Activated T-helper 1 cell treated with anti-CD3 and anti-CD28 coated beads, Interleukin-2, amount 50 U/mL, for 16 hours (primary cell): ENCODE measurements at places on chromosomes 7 and 10.

GRCh38 chr10:117554241-117554814 lies 11.8 kb downstream of the EMX2 start:
- no peak for DNase-seq

- DNase-seq, result no peak
Measured at GRCh38 chr10:62912086-62912485, 95.9 kb upstream of the EGR2 start.

DNA sequence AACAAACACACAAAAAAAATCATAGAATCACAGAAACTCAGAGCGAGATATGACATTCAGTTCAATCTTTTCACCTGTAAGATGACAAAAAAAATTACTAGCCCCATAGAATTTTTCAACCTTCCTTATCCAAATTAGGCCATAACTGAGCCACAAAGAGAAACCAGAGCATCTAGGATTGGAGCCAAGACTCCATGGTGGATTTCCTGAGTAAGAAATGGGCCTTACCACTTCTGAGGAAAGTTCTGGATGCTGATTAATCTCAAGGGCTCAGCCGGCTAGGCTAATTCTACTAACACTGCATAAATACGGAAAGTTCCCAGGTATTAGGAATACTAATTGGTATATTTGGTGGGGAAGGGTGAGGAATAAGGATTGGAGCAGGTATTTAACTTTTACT lies 16.8 kb downstream of the LIPM start:
- no peak for DNase-seq

- DNase-seq, result no peak
Measured at GRCh38 chr10:132459301-132460003, 62.5 kb downstream of the PWWP2B start.

GRCh38 chr10:96327462-96327861 lies 23.2 kb downstream of the DNTT start:
- no peak for DNase-seq

DNA sequence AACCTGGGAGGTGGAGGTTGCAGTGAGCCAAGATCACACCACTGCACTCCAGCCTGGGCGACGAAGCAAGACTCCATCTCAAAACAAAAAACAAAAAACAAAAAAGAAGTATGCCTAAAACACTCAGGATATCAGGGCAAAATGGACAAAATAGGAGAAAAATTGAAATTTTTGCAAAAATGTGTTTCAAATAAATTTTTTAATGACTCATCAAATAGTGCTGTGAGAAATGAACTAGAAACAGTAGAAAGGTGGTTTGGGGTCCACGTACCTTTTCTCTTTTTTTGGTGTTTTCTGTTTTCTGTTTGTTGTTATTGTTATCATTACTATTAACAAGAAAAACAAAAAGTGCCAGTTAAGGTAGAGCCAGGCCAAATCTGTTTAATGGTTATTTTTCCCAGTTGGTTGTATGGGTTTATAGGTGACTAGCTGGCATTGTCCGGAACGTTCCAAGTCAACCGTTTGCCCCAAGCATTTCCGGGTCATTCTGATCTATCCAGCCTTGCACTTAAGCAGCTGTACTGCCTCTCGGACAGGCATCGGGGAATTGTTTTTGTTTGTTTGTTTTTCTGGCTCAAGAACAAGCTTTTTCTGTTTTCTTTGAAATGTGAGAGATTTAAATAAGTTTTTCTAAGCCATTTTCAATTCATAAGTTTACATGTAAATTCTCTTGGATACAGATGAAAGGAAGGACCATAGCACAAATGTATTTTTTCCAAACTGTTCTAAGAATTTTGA lies 157.0 kb upstream of the NEBL start:
- DNase-seq, result no peak

GRCh38 chr10:114716811-114717404 lies 58.8 kb upstream of the ABLIM1 start:
- DNase-seq, result no peak

DNA sequence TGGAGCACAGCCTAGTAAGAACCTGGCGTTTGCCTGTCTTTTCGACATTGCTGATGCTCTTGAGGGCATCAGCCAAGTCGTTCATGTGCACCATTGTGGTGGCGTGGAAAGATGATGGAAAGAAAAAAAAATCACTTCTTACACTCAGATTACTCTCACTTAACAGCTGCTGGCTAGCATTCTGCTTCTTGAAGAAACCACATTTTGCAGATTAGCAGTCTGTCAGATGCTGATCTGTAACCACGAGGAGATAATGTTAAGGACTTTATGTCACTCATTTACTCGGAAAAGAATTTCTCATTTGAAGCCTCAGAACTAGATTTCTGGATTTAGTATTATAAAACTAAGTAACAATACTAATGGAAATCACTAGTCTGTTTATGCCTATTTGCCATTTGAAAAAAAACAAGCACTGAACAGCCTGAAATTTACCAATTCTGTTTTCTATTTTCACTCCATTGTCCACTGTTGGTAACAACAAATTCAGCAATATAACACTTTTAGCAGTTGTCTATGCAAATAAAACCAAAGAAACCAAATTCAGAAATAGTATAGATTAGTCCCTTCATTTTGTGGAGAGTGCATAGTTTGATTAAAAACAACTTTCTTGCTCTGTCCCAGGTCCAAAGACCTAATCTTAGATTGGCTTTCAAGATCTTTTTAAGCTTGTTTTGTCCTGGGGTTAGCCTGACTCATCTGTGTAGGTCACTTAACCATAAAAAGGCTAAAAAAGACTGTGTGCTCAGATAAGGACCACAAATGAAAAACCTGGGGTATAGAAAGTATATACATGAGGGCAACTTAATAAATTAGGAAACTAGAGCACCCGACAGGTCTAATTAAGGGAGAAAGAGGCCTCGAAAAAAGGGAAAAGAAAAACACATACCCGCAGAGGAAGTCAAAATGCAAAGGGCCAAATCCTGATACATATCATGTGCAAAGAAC lies 67.5 kb downstream of the NT5C2 start:
- no peak for DNase-seq

GRCh38 chr7:86968618-86969017 lies 90.8 kb downstream of the ELAPOR2 start:
- no peak for DNase-seq

GRCh38 chr10:12382157-12382548 lies 32.8 kb downstream of the CAMK1D start:
- no peak for DNase-seq

DNA sequence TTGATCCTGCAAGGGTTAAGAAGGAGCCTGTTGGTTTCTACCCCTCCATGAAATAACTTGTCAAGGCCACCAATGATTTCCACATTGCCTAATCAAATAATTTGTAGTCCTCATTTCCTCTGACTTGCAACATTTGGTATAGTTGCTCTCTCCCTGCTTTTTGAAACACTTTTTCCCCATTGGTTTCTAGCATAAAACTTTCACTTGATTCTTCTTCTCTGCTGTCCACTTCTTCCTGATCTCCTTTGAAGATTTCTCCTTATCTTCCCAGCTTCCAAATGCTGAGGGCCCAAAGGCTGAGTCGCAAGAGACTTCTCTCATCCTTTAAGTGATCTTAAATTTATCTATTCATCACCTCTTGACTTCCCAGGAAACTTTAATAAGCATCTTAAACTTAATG lies 134.2 kb downstream of the ITGB8 start:
- no peak for DNase-seq

DNA sequence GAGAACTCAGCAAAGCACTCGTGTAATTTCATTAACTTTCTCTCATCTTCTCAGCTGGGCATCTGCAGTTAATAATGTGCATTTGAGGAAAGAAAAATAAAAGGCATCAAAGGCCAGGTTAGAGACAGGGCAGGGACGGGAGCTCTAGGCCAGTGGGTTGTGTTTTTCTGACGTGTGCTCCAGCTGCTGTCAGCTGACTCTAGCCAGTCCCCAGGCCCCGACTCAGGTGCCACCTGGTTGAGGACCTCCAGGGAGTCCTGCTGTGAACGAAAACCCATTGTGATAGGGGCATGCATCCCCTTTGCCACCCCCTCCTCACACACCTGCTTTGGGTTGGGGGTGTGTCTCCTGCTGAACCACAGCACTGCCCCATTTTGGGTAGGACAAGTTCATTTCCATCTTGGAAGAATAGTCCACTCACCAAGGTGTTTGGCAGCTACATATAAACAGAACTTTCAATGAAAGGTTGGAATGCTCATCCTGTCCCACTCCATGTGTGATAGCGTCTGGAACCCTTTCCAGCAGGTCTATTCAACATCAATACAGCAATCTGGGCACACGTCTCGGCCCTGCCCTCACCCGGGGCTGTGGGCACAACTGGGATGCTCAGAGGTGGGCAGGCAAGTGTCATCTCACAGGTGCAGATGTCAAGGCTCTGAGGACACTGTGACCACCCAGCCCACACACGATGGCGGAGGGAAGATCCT lies 146.1 kb upstream of the FAM20C start:
- DNase-seq, result no peak

GRCh38 chr10:86100581-86101061 lies 266.0 kb downstream of the GRID1 start:
- DNase-seq, result no peak

GRCh38 chr10:4334015-4334414 lies 492.0 kb upstream of the AKR1E2 start:
- DNase-seq, result no peak

DNA sequence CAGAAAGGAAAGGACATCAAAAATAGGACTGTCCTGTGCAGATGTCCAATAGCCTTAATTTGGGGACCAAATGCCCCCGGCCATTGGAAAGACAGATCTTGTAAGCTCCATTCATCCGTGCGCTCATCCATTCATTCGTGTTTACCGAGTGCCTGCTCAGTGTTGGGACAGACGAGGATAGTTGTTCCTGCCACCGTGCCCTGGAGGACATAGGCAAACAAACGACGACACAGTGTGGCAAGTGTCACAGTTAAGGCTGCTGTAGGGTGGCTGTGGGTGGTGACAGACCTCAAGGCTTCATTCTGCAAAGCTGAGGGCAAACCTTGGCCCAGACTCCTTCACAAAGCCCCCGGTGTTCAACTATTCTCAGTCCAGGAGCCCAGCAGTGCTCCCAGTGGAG lies 27.6 kb downstream of the MKI67 start:
- DNase-seq, result no peak

- DNase-seq, result no peak
Measured at GRCh38 chr7:22574754-22575520, 74.9 kb upstream of the STEAP1B start.

DNA sequence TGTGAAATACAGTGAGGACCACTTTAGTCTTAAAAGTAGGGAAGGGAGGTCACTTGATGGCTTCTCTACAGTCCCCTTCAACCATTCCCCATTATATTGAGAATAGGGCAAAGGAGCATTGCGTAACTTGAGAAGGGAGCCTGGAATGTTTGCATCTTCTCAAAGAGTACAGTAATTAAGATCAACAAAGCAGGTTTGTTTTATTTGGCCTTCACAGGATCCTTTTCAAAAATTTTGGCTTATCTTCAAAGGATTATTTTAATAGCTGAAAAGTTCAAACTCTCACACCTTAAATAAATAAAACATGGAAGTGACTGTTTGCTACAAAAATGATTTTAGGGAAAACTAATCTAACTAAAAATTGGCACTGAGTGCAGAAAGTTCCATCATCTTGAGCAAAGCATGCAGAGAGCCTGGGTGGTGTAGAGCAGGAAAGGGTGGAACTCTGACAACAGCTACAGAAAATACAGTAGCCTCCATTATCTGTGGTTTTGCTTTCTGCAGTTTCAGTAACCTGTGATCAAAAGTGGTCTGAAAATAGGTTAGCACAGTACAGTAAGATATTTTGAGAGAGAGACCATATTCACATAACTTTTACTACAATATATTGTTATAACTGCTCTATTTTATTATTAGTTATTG lies 214.0 kb downstream of the MDFIC start:
- no peak for DNase-seq

DNA sequence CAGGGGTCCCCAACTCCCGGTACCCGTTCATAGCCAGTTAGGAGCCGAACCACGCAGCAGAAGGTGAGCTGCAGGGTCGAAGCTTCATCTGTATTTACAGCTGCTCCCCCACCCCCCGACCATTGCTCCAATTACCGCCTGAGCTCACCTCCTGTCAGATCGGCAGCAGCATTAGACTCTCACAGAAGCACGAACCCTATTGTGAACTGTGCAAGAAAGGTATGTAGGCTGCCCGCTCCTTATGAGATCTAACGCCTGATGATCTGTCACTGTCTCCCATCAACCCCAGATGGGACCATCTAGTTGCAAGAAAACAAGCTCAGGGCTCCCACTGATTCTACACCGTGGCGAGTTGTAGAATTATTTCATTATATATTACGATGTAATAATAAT lies 14.6 kb upstream of the AZGP1 start:
- no peak for DNase-seq

DNA sequence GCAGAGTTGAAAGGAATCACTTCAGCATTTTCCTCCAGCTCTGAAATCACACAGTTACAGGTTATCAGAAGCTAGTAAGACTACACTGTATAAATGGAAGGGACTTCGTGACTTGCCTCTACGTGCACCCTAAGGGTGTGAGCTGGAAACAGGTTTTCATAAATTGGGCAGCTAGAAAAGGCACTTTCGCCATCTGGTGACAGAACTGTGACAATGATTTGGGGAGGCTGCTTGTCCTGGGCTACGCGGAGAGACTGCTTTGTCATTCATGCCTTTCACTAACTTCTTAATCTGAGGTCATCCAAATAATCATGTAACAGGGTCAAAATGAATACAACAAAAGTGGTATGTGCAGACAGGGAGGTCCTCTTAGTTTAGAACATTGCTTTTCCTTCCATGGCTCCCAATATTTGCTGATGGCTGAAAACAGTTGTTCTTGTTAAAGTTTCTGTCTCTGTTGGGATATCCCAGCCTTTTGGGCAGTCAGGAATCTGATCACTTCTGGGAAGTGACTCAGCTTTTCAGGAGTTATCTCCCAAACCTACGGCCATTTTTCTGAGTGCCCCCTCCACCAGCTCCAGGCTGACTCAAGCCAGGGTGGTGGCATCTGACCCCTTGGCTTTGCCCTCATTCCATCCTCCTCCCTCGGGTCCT lies 17.8 kb downstream of the VWC2 start:
- no peak for DNase-seq

DNA sequence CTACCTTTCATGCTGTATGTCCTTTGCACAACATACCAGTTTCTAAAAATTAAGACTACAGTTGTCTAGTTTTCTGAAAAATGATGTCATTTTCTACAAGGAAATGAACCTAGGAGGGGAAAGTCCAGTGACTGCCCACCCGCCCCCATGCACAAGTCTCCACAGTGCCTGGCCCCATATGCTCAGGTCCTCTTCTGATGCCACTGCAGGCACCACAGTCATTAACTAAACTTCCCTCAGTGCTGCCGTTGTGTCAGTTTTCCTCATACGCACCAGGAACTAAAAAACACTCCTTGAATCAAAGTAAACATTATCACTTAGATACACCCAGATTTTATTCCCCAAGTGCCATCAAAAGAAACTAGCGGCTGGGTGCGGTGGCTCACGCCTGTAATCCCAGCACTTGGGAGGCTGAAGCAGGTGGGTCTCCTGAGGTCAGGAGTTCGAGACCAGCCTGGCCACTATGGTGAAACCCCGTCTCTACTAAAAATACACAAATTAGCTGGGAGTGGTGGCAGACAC lies 6.9 kb upstream of the TNS3 start:
- no peak for DNase-seq
